Mammary epithelial cell (primary cell): ENCODE measurements at places on chromosomes 4 and X.

DNA sequence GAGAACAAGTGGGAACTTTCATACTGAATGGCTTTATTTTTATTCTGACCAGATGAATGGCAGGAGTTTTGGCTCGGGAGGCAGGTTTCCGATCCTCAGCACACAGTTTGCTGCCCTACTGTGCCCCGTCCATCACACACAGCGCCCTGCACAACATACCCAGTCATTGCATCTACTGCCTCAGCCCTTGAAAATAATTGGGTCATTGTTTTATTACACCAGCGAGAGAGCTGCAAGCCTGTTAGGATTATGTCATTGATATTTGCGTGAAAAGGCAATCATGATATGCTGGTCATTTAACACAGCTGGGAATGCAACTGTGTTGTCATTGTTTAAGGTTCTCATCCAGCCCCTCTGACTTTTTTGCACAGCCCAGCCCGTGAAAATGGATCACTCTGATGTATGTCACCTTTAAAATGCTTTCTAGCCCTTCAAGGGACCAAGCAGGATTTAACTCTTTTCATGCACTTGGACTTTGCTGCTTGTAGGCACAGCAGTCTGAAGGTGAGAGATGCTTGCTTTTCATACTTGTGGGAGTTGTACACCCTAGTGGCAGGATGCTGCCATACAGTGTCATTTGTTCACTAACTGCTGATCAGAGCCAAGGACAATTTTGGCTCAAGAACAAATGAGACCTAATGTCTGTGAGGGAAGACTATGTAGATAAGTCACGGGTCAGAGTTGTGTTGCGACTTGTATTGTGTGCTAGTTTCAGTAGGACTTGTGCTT is 62.3 kb downstream of the RTL9 start:
- no peak for DNase-seq

DNA sequence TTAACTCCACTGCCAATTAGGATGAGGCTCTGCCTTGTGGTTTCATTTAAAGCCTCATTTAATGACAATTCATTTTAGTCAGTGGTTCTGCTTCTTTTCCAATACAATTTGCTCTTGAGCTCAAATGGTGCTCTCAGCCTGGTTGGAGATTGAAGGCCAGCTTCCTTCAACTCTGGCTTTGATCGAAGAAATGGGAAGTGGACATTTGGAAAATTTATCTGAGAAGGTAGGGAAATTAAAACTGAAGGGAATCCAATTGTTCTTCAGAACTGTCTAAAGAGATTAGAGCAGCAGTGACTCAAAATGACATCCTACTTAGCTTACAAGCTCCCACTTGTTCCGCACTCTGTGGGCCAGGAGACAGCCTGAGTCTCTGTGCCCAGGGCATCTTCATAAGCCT is 206.8 kb downstream of the SMARCA1 start:
- no peak for DNase-seq

DNA sequence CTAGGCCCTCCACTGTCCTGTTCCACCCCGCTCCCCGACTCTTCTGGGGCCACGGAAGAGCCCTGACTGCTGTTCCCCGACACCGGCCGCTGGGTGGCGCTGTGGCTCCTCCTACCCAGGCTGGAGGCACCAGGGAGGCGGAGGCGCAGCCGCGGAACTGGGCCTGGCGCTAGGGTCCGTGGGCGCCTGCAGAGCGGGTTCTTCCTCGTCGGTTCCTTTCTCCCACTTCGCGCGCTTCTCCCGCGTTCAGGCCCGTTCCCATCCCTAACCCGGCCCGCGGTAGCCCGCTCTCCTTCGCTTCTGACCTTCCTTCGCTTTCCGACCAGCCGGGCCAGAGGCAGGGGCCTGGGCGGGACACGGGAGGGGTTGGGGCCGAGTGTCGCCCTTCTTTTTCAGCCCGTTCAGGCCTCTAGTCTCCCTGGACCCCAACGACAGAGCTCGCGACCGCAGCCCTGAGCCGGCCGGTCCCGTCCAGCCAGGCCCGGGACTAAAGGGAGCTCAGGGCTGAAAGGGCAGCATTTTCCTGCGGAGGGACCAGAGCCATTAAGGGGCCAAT is 34.3 kb downstream of the NALF2 start:
- DNase-seq: peak; percentile 14

- DNase-seq: peak; percentile 4
Observed at GRCh38 chrX:155235891-155236290, 19.6 kb downstream of the VBP1 start.
